Stimulated activated CD4-positive, alpha-beta T cell treated with anti-CD3 and anti-CD28 coated beads, Interleukin-12 subunit alpha, Interleukin-12 subunit beta, amount 100 ng/mL, for 24 hours (primary cell): ENCODE measurements at places on chromosomes 1 and 21.
A peak's percentile ranks its signal among the peaks of the same experiment; 100 is the strongest.

DNA sequence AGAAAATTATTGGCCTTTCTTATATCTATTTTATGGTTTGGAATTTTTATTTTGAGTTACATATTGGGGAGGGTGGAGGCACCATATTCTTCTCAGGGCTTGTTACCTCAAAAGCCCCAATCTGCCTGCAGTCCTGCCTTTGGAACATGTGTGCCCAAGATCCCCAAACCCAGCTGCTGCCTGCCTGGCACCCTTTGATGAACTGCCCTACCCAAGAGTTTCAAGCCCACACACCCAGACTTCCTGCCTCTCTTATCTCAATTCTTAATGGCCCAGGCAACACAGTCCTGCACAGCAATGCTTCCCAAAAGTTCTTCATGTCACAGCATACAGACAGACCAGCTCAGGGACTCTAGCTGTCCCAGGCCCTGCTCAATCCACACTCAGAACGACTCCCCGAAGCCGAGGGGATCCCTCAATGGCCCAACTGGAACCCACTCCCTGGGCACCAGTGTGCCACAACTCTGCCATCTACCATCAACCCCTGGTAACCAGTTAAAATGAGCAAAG, 19.2 kb downstream of the OLFML2B start:
- DNase-seq: no peak

DNA sequence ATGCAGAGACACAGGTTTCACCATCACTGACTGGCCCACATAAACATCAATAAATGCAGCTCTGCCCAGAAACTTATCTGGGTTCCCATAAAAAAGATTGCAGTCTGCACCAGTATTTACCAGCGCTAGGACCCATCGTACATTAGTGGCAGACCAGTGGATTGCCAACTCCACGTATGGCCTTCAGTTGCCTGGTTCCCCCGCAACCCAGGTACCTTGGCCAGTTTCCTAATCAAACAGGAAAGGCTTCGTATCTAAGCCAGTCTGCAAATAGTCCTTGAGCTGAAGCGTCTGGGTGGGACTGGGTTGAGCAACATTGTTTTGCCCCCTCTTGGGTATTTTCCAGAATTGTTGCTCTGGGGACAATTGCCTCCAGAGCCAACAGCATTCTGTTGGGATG, 1639.3 kb downstream of the MRPL39 start:
- no peak for DNase-seq

GRCh38 chr1:185316163-185317033, 645 bp downstream of the IVNS1ABP start:
- DNase-seq: peak; percentile 93

GRCh38 chr1:165824269-165824643, 3.2 kb upstream of the UCK2 start:
- no peak for DNase-seq

DNA sequence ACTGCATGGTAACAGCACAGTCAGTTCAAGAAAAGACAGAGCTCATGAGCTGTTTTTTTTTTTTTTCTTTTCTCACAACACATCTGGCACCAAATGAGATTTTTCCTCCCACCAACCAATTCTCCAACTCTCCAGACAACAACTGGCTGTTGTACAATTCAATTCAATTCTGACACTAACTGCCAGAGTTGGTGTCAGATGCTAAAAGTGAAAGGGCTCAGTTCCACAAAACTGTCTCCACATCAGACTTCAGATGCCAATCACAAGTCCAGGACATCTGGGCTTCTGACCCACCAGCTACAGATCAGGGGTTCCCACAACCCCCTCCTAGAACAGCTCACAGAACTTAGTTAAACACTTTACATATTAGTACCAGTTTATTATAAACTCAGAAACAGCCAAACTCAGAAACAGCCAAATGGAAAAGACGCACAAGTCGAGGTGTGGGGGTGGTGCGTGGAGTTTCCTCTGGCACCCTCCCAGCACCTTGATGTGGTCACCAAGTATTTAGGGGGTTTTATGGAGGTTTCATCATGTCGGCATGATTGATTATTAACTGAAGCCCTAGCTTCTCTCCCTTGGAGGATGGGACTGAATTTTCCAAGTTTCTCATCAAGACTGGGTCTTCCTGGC, 39.2 kb upstream of the LRRC8D start:
- peak; percentile 66 for DNase-seq

DNA sequence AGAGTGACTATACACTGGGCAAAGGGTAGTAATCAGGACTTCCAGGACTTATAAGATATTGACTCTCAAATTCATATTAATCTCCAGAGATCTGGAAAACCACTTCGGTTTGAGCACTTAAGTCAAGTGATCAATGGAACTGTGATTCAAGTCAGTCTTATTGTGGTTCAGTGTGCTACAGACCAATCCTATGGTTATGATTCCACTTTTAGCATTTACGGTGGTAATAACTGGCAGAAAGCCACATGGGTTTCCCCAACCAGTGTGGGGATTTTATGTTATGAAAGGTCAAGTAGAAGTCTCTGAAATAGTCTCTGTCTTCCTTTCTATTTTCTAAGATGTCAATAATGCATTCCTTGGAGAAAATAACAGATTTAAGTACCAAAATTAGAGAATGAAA, 151.3 kb upstream of the NEGR1 start:
- DNase-seq: no peak

- DNase-seq: no peak
Measured at GRCh38 chr21:40425981-40426380, 421.0 kb downstream of the DSCAM start.

GRCh38 chr1:246669659-246670058, 54.5 kb upstream of the SCCPDH start:
- no peak for DNase-seq

- no peak for DNase-seq
Measured at GRCh38 chr1:99365141-99365540, 100.8 kb downstream of the PLPPR4 start.

- DNase-seq: no peak
Measured at GRCh38 chr1:1208713-1209433, 2.5 kb upstream of the TNFRSF18 start.

DNA sequence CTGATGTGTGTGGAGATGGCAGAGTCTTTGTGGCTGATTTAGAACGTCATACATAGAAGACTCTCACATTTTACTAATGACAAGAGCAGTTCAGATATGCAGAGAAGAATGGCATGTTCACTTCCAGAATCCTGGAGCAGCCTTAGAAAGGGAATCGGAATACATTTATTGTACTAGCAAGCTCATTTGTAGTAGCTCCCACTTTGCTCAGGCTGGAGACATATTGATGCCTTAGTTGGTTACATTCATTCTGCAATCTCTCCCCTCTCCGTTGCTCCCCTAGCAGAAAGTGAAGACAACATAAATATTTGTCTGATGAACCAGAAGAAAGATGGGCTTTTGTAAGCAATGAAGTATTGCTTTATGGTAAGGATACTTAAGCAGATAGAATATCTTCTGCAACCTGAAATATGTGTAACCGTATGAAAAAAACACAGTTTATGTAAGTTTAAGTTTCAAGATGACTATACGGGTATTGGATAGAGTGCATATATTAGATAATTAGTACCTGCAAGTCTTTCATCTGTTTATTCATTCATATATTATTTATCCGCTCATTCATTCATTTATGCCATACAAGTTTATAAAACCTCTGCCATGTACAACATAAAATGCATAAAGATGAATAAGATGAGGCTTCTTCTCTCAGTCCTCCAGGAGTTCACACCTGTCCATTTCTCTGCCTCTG, 135.7 kb downstream of the CNIH3 start:
- no peak for DNase-seq

- no peak for DNase-seq
Measured at GRCh38 chr1:100353071-100353801, 930 bp downstream of the CDC14A start.

DNA sequence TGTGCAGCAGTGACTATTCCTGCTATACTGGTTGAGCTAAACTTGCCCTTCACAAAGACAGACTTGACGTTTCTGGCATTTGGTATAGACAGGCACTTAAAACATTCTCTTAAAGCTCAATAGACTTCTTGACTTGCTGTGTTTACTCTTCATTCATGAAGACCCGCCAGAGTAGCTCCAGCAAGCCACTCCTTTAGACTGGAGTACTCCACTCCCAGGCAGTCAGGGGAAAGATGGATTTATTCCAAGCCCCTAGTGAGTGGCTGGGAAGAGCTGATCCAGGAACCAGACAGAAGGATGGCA, 70.7 kb downstream of the EVA1C start:
- DNase-seq: no peak

DNA sequence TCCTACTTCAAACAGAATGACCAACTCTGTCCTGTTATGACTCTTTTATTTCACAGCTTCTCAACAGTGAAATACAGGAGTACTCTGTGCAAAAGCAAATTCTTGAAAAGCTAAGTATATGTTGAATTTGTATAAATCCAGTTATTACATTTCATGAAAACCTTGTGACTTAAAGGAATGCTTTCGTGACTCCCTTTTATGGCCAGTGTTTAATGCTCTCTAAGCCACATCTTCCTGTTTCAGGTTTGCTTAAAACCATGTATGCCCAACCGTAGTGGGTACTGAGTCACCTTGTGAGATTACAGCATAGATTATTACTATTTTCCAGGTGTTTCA, 40.2 kb upstream of the KIF1B start:
- DNase-seq: no peak

GRCh38 chr1:59570524-59570923, 244.2 kb upstream of the HOOK1 start:
- DNase-seq: no peak

- no peak for DNase-seq
Measured at GRCh38 chr1:1307261-1307922, 338 bp downstream of the ACAP3 start.

DNA sequence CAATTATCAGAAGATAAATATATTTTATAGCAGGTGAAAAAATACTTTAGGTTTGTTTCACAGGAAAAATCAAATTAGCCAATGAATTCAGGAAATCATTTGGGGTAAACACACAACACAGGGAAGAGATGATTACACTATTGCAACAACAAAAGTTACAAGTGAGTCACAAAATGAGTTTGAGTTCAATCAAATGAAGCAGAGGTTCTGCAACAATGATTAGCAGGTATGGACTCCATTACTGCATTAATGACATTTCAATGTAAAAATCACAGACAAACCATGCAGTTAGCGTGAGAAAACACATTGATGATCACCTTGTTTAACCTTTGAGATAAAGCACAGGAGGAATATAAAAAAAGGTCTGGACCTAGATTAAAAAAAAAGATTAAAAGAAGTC, 9.7 kb downstream of the ADGRL4 start:
- no peak for DNase-seq

- peak; percentile 73 for DNase-seq
Measured at GRCh38 chr1:149885339-149886120, 13.8 kb upstream of the BOLA1 start.

GRCh38 chr1:26254404-26254803, 20.4 kb downstream of the CEP85 start:
- DNase-seq: no peak

DNA sequence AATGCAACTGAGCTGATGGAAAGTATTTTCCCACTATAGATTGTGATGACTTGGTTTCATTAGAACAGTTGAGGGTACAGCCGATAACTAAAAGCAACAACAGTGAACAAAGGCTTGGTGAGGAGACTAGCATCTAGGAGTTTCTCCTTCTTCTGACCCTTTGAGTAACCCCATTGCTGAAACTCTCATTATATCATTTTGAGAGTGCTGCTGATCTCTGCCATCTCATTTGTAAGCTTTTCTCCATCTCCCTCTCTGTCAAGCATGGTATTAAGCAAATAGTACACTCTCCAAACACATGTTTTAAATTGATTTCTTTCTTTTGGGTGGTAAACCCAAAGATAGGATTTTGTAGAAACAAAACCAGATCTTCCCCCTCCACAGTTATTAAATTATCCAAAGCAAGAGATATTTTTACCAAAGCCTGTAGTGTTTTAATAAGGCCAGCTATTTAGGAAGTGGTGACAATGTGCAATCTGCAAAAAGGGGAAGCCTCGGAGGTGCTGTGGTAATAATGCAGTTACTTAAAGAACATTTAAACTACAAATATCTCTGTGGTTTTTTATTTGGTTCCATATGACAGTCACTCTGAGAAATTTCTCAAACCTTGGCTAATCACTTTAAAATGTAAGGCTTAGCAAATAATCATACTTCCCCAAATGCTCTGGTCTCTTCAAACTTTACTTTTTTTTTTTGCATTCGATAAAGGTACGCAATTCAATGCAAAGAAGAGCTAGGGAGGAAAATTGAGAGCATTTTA, 287.5 kb downstream of the HLX start:
- no peak for DNase-seq

DNA sequence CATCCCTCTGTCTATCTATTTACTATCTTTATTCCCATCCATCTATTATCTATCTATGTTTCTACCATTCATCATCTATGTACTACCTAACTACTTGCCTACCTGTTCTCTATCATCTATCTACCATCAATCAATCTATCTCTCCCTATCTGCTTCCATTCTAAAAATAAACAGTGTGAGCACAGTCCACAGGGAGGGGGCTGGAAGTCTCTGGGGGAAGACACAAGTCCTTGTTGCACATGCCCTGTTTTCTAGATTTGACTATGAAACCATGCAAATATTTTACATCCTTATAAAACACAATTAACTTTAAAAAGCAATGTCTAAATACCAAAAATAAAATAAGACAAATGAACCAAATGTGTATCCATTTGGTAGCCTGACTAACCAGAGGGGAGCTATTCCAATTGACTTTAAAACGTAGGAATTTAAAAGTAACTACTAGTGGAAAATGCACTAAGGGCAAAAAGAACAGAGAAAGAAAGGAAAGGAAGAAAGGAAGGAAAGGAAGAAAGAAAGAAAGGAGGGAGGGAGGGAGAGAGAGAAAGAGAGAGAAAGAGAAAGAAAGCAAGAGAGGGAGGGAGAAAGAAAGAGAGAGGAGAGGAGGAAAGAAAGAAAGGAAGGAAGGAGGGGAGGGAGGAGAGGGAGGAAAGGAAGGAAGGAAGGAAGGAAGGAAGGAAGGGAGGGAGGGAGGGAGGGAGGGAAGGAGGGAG, 13.6 kb upstream of the RIPK4 start:
- no peak for DNase-seq

DNA sequence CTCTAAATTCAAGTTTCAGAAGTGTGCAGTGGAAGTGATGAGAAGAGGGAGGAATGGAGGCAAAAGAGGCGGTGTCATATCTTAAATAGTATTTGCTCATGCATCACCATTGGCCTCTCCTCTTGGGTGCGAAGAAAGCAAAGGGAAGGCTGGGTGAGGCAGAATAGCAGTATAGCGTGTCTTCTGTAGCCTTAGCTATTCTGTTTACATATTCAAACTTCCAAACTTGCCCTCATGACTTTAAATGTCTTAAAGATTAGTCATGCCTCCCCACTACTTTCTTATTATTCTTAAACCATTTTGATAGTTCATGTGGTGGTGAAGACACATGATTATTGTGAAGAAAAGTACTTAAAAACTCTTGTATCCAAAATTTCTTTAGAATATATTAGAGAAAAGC, 104.6 kb upstream of the TENT5C start:
- no peak for DNase-seq
